ENCODE measurements at places on chromosomes 3 and 15. TPM values are rescaled to one million over a fixed set of nuclear protein-coding genes. Genes with fewer than 3 reads are reported as not detected.

DNA sequence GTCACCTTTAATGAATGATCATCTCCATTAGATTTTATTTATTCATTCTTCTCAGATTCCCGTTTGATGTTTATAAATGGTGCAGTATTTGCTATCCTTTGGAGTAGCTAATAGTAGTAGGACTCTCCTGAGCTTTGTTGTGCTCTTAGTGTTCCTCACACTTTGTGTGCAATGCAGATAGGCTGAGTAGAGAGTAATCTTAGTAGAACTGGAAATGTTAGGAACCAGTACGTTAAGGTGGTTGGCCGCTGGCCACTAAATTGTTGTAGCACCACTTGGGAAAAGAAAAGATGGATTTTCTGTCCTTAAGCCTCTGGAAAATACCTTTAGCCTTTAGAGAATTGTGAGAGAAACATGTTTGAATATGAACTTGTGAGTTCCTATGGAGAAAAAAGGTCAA, 19.9 kb upstream of the EBLN2 start:
- no peak for DNase-seq

- no peak for DNase-seq
Observed at GRCh38 chr3:98500019-98500418, 2.5 kb downstream of the OR5K2 start.

- peak; percentile 30 for DNase-seq
Observed at GRCh38 chr3:171646357-171647133, 163.7 kb downstream of the PLD1 start.

GRCh38 chr15:51708013-51708412, 26.7 kb downstream of the SCG3 start:
- no peak for DNase-seq

DNA sequence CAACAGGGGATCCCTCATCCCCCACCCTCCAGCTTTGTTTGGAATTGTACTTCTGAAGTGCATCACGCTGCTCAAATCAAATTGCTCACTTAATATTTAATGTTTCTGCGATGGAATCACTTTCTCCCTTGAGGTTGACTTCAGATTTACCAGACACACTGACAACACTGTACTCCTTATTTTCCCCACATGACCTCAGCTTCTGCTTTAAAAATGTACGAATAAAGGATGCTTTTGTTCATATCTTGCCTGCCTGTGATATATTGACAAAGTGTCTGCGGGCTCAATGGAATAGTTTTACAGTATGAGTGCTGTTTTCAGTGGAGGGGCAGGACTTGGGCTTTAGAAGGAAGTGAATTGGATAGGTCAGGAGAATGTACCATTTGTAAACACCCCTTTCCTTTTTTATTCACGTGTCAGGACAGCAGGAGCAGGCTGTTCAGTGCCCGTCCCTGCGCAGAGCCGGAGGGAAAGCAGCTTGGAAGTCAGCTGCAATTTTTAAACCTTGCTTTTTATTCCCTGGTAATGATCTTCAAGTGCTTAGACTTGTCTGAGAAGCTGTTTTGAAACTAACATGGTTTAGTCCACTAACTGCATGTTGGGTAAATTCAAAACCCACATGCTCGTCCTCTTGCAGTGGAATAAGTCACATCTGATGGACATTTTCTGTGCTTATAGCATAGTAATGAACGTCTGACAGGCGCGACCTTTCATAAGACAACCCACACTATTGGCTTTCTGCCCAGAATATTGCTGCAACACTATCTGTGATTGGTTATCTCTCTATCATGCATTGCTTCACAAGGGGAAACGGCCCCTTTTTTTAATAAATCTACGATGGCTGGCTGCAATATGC, 29.9 kb downstream of the MBNL1 start:
- no peak for DNase-seq

- DNase-seq, result no peak
Observed at GRCh38 chr3:171323938-171324536, 136.2 kb downstream of the TNIK start.

GRCh38 chr3:26104851-26105251, 315.0 kb downstream of the OXSM start:
- peak; percentile 3 for DNase-seq

DNA sequence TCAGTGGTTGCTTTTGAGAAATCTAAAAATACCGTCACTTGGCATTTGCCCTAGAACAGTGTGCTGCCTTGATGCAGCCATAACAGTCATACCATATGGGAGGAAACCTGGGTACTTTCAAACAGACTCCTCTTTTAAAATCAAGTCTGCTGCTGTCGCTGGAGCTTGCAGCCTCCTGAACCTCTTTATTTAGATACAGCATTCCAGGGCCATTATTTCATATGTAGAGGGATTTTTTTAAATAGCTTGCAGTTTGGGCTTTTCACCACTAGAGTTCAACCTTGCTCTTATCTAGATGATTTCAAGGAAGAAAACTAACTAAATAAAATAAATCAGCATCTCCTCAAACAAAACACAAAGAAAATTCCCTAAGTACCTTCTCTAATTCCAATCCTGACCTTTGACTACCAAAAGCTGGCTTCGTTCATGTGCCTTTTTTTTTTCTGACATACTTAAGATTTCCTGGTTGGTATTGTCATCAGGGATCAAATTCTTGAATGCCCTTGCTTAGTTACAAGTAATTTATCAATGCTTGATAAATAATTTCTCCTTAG, 111.6 kb downstream of the KBTBD8 start:
- DNase-seq, result no peak

DNA sequence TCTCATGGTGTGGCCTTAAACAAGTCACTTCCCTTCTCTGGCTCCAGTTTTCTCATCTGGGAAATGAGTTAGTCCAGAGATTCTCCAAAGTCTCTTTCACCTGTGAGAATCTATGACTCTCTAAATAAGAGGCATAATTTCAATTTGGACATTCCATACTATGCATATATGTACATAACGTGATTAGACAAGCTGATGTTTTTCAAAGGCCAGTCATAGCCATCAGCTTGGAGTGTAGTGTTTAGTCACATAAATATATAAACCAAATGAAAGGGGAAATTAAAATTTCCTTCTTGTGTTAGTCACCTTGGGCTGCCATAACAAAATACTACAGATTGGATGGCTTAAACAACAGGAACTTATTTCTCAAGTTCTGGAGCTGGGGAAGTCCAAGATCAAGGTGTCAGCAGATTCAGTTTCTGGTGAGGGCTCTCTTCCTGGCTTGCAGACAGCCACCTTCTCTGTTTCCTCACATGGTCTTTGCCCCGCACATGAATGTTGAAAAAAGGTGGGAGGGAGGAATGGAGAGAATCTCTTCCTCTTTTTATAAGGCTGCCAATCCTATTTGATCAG, 19.4 kb downstream of the TMEM41A start:
- DNase-seq, result no peak

DNA sequence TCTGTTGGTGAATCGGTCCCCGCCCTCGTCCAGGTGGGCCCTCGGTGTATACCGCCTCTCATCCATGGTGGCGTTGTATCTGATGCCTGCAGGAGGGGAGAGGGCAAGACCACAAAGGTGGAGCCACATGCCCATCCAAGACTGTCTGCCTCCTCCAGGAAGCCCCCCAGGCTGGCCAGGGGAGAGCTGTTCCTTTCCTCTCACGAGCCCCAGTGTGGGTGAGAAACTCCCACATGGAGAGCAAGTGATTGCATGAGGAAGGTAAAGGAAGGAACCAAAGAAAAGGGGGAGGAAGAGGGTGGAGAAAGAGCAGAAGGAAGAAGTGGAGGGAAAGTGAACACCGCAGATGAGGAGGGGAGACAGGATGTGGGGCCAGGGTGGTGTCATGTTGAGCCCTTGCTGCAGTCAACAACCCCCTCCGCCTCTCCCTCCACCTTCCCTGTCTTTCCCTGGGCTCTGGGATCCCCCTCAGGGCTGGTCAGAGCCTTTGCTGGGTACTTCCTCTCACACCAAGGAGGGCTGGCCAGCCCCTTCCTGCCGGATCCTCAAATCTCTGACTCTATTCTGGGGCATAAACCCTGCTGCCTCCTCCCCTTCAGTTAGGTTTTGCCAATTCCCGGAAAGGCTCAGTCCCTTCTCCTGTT, 49.3 kb downstream of the FEM1B start:
- DNase-seq, result no peak

GRCh38 chr15:41011055-41011815, 58.0 kb downstream of the CHAC1 start:
- DNase-seq, result no peak

DNA sequence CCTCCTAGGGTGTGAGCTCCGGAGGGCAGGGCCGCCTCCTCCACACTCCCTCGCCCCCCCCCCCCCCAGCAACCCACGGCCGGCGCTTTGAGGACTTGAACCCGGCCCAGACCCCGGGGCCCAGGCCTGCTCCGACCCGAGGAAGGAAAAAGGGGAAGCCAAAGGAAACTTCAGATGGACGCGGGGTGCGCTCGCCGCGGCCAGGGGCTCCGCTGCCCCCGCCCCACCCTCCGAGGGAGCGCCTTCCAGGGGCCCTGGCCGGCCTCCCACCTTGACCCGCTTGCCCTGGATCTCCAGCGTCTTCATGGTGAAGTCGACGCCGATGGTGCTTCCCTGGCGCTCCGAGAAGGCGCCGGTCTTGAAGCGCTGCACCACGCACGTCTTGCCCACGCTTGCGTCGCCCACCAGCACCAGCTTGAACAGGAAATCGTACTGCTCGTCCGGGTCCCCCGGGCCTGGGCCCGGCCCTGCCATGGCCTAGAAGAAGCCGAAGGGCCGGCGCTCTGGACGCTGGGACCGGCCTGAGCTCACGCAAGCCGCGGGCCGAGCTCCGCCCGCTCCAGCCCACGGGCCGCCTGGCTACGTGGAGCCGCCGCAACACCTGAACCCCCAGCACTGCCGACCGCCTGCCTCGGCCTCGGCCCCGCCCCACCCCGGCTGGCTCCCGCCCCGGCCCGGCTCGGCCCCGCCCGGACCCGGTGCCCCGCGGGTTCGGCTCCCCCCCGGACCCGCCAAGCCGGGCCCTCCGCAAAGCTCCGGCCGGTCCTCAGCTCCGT, 400 bp downstream of the RAB43 start:
- peak; percentile 79 for DNase-seq

DNA sequence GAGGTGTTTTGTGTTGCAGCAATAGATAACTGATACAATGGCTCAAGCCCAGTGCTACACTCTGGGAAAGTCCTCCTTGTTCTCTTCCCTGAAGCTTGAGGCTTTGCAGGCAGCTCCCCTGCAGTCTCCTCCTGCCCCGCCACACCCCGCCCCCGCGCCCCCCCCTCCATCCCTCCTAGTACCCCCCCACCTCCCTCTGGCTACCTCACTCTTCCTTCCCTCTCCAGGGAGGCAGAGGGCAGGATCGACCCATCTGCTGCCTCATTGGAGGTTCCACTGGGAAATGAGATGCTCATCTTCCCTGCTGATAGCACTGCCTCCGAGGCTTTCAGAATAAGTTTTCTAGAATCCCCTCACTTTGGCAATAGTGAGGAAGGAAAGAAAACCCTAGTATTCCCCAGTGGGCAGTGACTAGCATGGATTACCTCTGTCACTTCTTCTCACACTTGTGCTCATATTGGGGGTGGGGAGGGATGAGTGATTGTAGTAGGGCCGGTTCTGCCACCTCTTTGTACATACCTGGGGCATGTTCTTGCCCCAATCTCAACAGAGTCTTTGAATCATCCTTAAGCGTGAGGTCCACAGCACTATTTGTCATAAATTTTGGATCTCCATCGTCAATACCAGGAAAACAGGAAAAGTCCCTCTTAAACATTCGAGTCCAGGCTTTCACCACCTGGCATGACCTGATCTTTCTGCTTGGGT, 16.3 kb upstream of the RAB7A start:
- peak; percentile 66 for DNase-seq

CD80 gene
- not detected for total RNA-seq
